ENCODE measurements at places on chromosomes 16 and 17.
A peak's percentile ranks its signal among the peaks of the same experiment; 100 is the strongest.

DNA sequence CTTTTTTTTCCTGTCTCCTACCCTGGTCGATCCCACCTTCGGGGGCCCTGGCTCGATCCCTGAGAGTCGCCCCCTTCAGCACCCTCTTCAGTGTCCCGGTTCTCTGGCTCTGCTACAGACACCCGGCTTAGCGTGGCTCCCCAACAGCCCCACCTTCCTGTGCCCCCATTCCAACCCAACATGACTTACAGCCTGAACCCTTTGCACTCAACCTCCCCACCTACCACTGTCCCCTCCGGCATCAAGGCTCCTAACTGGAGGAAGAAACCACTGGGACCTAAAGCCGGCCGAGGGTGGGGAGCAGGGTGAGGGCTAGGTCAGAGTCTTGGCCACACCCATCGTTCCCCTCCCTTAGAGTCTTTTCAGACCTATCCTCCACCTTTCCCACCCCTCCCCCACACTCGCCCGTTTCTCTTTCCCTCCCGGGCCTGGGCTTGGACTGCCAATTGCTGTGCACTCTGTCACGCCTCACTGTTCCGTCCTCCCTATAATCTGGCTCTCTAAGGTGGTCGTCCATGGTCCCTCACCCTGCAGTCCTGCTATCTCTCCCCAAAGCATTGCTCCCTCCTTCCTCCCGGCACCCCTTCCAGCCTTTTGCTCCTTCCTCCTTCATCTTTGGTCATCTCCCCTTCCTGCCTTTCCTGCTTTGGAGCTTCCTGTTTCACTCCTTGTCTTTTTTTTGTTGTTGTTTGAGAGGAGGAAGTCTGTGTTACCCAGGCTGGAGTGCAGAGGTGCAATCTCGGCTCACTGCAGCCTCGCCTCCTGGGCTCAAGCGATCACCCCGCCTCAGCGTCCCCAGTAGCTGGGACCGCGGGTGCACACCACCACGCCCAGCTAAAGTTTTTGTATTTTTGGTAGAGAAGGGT, 890 bp upstream of the CLDN7 start:
- no peak overlapping the region for H3K4me3 ChIP-seq
- peaks cover 3% of the 10 kb centered on the region for H3K27me3 ChIP-seq
- no peak overlapping the region for H3K27ac ChIP-seq
- DNase-seq, result no peak
- H3K36me3 ChIP-seq, result no peaks in the 10 kb centered on the region
- H3K4me1 ChIP-seq, result no peaks in the 10 kb centered on the region

GRCh38 chr16:85072076-85072860, 40.0 kb downstream of the CIBAR2 start:
- DNase-seq, result no peak
- H3K4me1 ChIP-seq, result no peaks in the 10 kb centered on the region
- no peaks in the 10 kb centered on the region for H3K27me3 ChIP-seq
- H3K27ac ChIP-seq, result no peak overlapping the region

- DNase-seq, result peak; percentile 65
- H3K4me3 ChIP-seq, result no peak overlapping the region
- no peak overlapping the region for H3K27ac ChIP-seq
- H3K36me3 ChIP-seq, result peaks cover 2% of the 10 kb centered on the region
Observed at GRCh38 chr16:20918486-20919239, 18.1 kb downstream of the LYRM1 start.

DNA sequence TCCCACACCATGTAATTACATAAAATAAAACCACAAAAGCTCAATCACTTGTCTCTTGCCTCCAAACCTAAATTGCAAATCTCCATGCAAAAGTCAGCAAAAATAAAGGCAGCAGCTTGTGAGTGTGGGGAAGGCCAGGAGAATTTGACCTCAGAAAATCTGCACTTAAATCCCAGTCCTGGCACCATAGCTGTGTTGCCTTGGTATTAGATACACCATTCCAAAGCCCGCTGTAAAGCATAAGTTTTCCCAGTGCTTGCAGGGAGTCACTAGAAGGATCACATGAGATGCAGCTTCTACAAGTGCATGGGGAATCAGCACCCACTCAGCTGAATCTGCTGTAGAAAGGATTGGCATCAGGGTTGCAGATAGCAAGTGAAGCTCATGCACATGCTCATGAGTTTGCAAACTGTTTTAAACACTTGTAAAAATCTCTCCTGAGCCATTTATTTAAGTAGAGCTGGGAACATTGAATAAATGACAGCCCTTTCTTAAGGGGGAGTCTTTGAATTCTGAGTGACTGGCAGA, 495.0 kb upstream of the HSBP1 start:
- no peaks in the 10 kb centered on the region for H3K36me3 ChIP-seq
- no peak for DNase-seq
- no peak overlapping the region for H3K27ac ChIP-seq
- no peak overlapping the region for H3K4me3 ChIP-seq
- peaks cover 5% of the 10 kb centered on the region for H3K4me1 ChIP-seq

DNA sequence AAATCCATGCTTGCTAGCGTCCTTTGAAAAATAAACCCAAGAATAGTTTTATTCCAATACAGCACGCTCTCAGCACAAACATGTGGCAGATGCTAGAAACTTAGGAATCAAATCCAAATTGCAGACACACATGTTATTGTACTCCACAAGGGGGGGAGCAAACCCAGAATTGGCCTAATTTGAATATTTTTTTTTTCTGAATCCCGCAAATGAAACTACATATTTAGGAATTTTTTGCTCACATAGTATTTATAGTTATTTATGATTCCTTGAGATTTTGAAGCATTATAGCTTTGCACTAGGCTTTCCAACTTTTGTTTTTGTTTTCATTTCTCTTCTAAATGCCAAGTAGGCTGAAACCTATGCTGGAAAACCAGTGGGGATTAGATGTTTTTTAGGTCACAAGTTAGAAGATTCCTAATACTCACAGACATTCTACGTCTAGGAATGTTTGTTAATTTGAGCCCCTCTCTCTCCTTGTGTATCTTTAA, 59.3 kb upstream of the CDH11 start:
- no peaks in the 10 kb centered on the region for H3K4me1 ChIP-seq
- H3K4me3 ChIP-seq, result no peak overlapping the region
- no peak overlapping the region for H3K27ac ChIP-seq
- no peak for DNase-seq
- H3K36me3 ChIP-seq, result no peaks in the 10 kb centered on the region

DNA sequence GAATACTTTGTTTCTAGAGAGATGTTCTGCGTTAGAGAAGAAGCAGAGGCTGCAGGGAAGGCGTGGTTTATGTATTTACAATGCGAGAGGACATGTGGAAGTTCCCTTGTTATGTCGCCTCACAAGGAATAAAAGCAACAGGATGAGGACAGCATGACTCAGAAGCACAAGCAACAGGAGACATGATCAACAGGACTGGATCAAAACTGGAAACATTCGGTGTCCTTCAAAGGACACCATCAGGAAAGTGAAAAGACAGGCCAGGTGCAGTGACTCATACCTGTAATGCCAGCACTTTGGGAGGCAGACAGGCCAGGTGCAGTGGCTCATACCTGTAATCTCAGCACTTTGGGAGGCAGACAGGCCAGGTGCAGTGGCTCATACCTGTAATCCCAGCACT, 52.6 kb downstream of the CCDC57 start:
- H3K36me3 ChIP-seq, result no peaks in the 10 kb centered on the region
- no peak overlapping the region for H3K27ac ChIP-seq
- DNase-seq, result no peak
- no peaks in the 10 kb centered on the region for H3K4me1 ChIP-seq

- no peak overlapping the region for H3K4me3 ChIP-seq
- H3K36me3 ChIP-seq, result no peaks in the 10 kb centered on the region
- H3K27me3 ChIP-seq, result no peaks in the 10 kb centered on the region
- H3K27ac ChIP-seq, result no peak overlapping the region
Observed at GRCh38 chr16:592518-593306, 2.8 kb downstream of the RAB40C start.

DNA sequence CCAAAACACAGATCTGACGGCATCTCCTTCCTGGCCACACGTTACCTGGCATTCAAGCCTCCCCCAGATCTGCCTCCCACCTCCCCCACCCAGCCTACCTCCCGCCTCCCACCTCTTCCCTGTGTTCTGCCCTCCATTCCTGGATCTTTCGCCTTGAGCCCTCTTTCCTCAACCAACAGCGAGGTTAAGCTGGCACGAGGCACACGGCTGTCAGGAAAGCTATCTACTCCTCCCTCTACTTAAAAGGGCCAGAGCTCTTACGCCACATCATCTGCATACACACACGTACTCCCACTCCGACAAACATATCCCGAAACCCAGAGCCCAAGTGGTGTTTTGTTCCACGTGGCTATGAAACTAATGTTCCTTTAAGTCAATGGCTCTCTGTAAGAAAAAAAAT, 18.0 kb downstream of the WDR45B start:
- no peaks in the 10 kb centered on the region for H3K4me1 ChIP-seq
- no peak overlapping the region for H3K27ac ChIP-seq
- peaks cover 3% of the 10 kb centered on the region for H3K36me3 ChIP-seq
- DNase-seq, result no peak
- no peak overlapping the region for H3K4me3 ChIP-seq

DNA sequence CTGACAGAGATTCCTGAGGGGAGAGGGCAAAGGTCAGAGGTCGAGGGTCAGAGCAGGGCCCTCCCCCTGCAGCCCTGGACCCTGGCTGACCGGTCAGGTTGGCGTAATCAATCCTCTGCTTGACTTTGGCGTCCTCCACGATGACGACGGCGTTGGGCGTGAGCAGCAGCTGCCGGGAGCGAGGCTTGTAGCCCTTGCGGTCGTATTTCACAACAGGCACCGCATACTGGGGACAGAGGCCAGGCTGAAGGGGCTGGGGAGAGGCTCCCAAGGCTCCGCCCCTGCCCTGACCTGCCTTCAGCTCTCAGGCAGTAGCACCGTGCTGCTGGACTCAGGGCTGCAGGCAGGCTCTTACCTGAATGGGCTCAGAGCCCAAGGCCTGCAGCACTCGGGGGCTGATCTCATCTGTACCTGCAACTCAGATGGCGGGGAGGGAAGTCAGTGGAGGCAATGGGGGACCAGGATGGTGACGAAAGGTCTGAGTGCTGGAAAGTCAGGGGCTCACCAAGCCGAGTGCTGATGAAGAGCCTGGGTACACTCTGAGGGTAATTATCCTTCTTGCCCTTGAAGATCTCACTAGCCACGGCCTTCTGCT, 12.0 kb upstream of the CRK start:
- H3K36me3 ChIP-seq, result peaks cover 7% of the 10 kb centered on the region
- H3K4me3 ChIP-seq, result no peak overlapping the region
- H3K4me1 ChIP-seq, result no peaks in the 10 kb centered on the region

DNA sequence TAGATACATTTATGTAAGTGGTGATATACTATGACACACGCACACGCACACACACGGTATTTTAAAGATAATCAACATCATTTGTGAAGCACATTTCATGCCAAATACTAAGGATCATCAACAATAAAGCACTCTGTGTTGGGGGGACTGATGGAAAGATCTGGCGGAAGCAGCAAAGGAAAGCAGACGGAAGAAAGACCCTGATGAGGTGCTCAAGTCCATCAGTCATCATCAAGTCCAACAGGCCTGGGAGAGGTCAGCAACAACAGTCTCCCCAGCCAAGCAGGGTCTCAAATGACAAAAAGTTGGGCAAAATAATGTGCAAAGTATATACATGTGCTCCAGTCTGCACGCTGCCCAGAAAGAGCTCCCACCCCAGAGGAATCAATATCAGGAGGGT, 55.5 kb downstream of the HIC1 start:
- peaks cover 9% of the 10 kb centered on the region for H3K4me1 ChIP-seq
- H3K4me3 ChIP-seq, result no peak overlapping the region
- H3K27me3 ChIP-seq, result no peaks in the 10 kb centered on the region
- H3K36me3 ChIP-seq, result no peaks in the 10 kb centered on the region

DNA sequence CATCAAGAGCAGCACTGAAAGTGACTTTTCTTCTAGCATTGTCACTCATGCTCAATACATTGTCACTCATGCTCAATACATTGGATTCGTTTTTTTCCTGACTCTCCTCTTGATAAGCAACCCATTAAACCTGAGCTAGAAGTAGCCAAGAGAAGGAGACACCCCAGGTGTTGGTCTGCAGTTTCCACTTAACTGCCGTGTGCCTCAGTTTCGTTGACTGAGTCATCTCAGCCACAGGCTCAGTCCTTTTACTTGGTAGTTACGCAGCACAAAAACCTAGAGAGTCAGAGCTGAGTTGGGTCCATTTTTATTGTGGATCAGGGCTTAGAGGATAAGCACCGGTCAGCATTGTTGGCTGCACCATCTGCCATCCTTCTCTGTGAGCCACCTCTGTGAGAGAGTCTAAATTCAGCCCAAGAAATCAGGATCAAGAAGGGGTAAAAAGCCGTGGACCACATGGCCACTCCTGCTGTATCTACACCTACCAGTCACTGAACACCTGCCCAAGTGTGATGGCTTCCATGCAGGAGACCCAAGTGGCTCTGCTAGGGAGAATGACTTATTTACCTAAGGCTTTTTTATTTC, 11.3 kb downstream of the GINS2 start:
- H3K4me1 ChIP-seq, result no peaks in the 10 kb centered on the region
- DNase-seq, result no peak
- H3K27me3 ChIP-seq, result no peaks in the 10 kb centered on the region
- H3K36me3 ChIP-seq, result no peaks in the 10 kb centered on the region

- DNase-seq, result peak; percentile 77
- peak overlapping the region; percentile 64 for H3K4me3 ChIP-seq
- H3K27me3 ChIP-seq, result no peaks in the 10 kb centered on the region
- H3K4me1 ChIP-seq, result no peaks in the 10 kb centered on the region
Observed at GRCh38 chr17:61411261-61412142, 11.9 kb downstream of the TBX2 start.

DNA sequence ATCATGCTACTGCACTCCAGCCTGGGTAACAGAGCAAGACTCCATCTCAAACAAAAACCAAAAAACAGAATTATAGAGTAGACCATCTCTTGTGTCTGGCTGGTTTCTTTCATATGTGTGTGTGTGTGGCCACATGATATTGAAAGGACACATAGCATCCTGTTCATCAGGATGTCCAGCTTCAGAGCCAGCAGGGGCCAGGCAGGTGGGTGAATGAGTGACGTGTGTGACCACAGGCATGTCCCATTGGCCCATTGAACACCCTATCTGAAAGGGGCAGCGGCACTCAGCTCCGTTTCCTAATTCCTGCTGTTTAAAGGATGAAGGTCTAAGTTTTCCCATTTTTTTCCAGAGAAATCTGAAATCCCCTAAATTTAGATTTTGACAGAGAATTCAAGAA, 174.2 kb downstream of the PRKCB start:
- H3K4me3 ChIP-seq, result no peak overlapping the region
- H3K4me1 ChIP-seq, result no peaks in the 10 kb centered on the region
- no peak overlapping the region for H3K27ac ChIP-seq
- DNase-seq, result no peak
- no peaks in the 10 kb centered on the region for H3K27me3 ChIP-seq

- H3K4me3 ChIP-seq, result no peak overlapping the region
- no peaks in the 10 kb centered on the region for H3K36me3 ChIP-seq
- H3K4me1 ChIP-seq, result no peaks in the 10 kb centered on the region
Observed at GRCh38 chr16:56628486-56629350, 3.1 kb downstream of the MT1E start.

GRCh38 chr17:44147812-44148211, 6.1 kb downstream of the HROB start:
- H3K4me3 ChIP-seq, result no peak overlapping the region
- no peaks in the 10 kb centered on the region for H3K27me3 ChIP-seq
- no peak overlapping the region for H3K27ac ChIP-seq
- H3K4me1 ChIP-seq, result no peaks in the 10 kb centered on the region

- H3K27me3 ChIP-seq, result no peaks in the 10 kb centered on the region
- DNase-seq, result no peak
- H3K4me3 ChIP-seq, result no peak overlapping the region
- H3K36me3 ChIP-seq, result no peaks in the 10 kb centered on the region
Observed at GRCh38 chr16:29107299-29107698, 122.4 kb downstream of the LAT start.
